Mesothelial cell of epicardium (in vitro differentiated cells): ENCODE measurements at places on chromosomes 5 and 9.

GRCh38 chr5:173001229-173001841 lies 17.8 kb downstream of the ATP6V0E1 start:
- H3K27me3 ChIP-seq = no peaks in the 10 kb centered on the region
- peaks cover 12% of the 10 kb centered on the region for H3K36me3 ChIP-seq
- H3K27ac ChIP-seq = no peak overlapping the region
- DNase-seq = no peak
- no peak overlapping the region for H3K4me3 ChIP-seq

- no peaks in the 10 kb centered on the region for H3K27me3 ChIP-seq
- no peak for DNase-seq
- H3K36me3 ChIP-seq = peaks cover 55% of the 10 kb centered on the region
- no peak overlapping the region for H3K27ac ChIP-seq
- no peak overlapping the region for H3K4me3 ChIP-seq
Observed at GRCh38 chr9:13158986-13159385, 120.5 kb downstream of the MPDZ start.

- no peak overlapping the region for H3K27ac ChIP-seq
- H3K27me3 ChIP-seq = peaks cover 67% of the 10 kb centered on the region
- no peak for DNase-seq
- H3K4me3 ChIP-seq = no peak overlapping the region
- H3K36me3 ChIP-seq = no peaks in the 10 kb centered on the region
- H3K4me1 ChIP-seq = no peaks in the 10 kb centered on the region
Observed at GRCh38 chr9:132485393-132485792, 75.4 kb downstream of the CFAP77 start.

DNA sequence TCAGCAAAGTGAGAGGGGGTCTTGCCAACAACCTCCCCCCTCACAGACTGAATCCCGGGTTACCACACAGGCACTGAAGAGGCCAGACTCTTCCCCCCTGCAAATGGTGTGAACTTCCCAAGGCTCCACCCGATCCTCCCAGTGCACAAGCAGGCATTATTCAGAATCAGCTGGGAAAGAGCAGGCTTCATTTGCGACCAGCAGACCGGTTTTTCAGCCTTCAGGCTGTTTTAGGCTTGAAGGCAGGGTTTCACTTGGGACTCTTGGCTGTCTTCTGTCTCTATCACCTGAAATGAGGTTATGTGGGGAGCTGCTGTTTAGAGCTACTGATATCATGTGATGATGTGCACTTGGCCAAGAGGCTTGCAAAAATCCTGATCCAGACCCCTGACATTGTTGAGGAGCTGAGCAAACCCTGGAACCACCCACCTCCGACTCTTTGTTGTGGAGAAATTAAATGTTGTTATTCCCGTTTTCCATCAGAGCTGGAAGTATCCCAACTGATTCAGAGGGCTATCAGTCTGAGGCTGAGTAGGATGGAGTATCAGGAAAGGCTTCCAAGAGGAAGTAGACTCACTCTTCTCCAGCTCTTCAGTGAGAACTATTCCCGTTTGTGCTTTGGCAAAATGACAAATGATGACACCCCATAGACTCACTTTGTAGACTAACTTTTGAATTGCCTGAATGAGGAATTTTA lies 63.3 kb upstream of the ZFR start:
- H3K4me1 ChIP-seq = peaks cover 27% of the 10 kb centered on the region
- H3K36me3 ChIP-seq = no peaks in the 10 kb centered on the region
